AG09319 (cell line): ENCODE measurements at places on chromosomes 3 and 15.

DNA sequence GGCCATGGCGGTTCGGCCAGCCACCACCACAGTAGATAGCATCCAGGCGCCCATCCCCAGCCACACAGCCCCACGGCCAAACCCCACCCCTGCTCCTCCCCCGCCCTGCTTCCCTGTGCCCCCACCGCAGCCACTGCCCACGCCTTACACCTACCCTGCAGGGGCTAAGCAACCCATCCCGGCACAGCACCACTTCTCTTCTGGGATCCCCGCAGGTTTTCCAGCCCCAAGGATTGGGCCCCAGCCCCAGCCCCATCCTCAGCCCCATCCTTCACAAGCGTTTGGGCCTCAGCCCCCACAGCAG, 29.5 kb downstream of the PTPN23 start:
- DNase-seq, result no peak

DNA sequence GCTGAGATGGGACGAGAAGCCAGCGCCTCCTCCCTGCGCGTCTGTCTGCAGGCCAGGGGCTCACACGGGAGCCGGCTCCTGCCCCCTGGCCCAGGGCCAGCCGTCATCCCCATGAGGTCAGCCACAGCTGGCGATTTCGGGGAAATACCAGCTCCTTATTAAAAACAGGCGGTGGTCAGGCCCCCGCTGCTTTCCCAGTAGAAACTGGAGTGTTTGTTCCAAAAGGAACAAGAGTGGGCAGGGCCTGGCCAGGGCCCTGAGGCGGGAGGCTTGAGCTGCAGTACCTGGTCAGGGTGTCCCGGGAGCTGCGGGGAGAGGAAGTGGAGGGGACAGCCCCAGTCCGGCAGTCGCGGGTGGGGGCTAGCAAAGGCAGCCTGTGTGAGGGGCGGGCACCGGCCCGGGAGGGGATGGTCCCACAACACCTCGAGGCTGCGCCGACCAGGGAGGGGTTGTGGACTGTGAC, 17.8 kb downstream of the MYL3 start:
- peak; percentile 78 for DNase-seq

DNA sequence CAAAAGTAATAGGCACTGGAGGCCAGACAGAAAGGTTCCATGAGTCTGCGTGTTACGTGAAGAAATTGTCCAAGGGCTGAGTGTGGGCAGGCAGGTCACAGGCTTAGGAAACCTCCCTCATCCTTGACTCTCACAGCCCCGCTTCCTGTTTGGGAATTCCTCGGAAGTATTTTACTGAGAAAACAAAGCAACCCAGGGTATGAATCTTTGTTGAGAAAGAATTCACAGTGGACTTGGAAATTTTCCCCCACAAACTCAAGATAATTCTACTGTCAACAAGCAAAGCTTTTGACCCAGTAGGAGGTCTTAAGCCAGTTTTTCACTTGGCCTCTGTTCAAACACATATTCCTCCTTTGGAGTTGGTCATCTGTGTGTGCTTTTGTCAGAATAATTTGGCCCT, 377.1 kb upstream of the TPM1 start:
- DNase-seq, result no peak

DNA sequence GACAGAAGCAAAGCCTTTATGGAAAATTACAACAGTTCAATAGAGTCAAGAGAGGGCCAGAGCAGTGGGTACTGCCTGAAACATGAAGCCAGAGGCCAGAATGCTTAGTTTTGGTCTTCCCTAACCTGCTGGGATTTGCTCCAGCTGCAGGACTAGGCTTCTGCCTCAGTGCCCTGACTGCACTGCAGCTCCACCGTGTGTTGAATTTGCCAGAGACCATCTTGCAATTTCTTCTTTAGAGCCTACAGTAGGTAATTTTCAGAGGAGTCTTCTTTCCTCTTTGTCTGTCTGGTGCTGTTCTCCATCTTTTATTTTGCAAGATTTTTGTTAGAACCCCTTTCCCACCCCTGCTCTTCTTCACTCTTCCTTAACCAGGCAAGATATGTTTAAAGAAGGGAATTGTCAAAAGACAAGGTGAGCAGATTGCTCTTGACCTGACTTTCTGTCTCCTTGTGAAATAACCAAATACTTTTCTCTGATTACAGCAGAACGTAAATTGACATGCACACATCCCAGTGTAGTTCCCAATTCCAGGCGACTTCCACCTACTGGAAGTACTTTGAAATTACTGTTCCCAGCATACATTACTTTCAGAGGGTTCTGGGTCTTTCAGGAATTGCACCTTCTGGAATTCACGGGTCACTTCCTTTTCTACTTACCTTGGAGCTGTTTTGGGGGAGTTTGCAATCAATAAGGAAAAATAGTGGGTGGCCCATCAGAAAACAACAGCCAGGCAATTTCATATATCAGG, 161.2 kb downstream of the MINAR1 start:
- no peak for DNase-seq

- no peak for DNase-seq
These were observed 76.2 kb upstream of the LARS2 start for GRCh38 chr3:45311953-45312801.

DNA sequence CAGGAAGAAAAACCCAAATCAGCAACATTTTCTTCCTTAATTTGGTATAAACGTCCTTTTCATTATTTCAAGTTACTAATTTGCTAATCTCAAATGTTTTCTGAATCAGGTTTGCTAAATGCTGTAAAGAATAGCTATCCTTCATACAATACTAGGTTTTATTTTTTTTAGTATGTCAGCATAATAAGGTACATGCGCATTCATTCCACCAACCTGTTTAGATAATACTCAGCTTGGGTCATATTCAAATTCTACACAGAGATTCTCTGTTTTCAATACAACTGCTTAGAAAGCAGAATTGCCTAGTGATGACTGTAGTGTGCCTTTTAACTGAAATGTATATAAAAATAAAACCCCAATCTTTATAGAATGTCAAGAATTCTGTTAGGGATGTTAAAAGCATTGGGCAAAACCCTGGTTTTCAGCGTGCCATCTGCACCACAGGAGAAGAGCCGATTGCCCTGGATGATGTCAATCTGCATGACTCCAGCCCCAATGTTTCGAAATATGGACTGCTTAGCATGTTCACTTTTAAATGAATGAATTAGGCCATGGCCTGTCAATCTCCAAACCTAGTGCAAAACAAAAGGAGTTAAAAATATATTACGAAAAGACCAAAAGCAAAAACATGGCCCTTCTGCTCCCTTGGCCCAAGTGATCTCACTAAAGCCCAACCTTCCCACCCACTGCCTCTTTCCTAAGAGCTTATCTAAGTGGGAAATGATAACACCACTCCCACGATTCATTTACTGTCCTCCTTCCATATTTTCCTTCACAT, 107.4 kb downstream of the GLDN start:
- no peak for DNase-seq

GRCh38 chr3:23086331-23086730, 116.8 kb upstream of the UBE2E2 start:
- no peak for DNase-seq

- DNase-seq, result no peak
These were observed 679.0 kb upstream of the DPPA4 start for GRCh38 chr3:110016235-110016815.

- no peak for DNase-seq
These were observed 210.6 kb upstream of the UMPS start for GRCh38 chr3:124519591-124520194.

DNA sequence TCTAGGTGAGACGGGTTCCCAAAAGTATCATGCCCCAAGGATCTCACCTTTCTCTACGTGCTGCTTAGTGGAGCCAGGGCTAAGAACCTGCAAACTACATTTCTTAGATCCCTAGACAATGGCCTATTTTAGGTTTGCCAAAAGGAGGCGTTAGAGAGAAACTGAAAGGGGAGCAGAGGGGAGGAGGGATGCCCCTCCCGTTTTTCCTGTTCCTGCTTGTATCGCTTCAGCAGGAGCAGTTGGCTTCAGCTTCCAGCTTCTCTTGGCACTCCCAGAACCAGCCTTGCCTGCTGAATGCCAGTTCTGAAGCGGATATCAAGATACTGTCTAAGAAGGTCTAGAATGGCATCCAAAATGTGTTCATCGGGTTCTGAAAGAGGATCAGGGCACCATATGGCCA, 58.4 kb upstream of the ABHD17C start:
- no peak for DNase-seq

GRCh38 chr3:86958534-86958933, 32.4 kb downstream of the VGLL3 start:
- peak; percentile 87 for DNase-seq

DNA sequence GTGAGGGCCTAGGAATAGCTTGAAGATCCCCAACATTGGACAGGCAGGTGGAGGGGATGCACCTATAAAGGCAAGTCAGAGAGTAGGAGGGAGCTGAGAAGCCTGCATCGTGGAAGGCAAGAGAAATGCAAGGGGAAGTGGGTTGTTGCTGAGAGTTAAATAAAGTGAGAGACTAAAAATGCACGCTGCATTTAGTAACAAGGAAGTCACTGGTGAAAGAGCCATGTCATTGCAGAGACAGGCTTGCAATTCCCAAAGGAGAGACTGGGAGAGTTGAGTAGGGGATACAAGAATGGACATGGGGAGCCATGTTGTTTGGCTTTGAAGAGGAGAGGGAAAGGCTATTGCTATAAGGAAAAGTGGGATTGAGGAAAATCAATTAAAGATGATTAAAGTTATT, 77.0 kb upstream of the HEG1 start:
- DNase-seq, result no peak
